ENCODE measurements at places on chromosomes 2 and 18.

DNA sequence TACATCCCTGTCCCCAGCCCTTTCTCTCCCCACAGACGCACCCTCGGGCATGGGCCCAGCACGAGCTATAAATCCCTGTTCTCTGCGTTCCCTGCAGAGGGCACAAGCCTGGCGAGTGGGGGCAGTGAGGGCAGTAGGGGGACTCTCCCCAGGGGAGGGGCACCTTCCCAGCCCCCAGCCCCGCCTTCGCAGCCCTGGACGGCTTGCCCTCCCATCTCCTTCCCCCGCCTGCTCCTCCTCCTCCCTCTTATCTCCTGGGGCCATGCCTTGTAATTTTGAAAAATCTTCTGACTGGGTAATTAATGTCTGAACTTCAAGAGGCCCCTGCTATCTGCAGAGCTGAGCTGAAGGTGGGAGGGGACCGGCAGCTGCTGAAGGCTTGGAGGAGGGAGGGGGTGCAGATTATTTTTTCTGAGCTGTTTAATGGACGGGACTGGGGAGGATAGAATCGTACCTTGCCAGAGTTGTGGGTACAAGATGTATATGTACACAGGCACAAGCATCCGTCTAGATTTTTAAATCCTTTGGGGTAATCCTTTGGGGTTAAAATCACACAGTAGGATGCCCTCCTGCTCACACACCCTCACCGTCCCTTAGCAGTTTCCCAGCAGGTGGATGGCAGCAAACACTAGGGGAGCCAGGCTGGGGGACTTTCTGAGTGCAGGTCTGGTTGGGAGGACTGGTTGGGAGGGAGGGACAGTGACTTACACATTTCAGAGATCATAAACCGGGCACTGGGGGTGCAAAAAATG, 121.9 kb downstream of the SMAD7 start:
- no peak for DNase-seq

DNA sequence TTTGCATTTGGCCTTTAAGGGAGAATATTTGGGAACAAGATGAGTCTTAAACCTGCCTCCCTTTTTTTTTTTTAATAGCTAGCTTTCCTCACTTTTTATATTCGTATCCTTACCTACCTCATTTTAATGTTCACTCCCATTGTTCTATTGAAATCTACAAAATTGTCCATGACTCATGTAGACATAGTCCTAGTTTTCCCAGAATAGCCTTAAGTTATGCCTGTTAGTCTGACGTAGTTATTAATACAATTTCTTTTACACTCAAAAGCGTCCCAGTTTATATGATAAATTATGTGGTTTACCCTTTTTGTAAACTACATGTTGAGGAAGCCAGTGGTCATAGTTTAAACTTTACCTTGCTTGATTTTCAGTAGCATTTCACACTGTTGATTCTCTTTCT, 73.4 kb downstream of the UBR3 start:
- DNase-seq = no peak

GRCh38 chr2:232994446-232994845, 18.6 kb downstream of the NGEF start:
- no peak for DNase-seq

DNA sequence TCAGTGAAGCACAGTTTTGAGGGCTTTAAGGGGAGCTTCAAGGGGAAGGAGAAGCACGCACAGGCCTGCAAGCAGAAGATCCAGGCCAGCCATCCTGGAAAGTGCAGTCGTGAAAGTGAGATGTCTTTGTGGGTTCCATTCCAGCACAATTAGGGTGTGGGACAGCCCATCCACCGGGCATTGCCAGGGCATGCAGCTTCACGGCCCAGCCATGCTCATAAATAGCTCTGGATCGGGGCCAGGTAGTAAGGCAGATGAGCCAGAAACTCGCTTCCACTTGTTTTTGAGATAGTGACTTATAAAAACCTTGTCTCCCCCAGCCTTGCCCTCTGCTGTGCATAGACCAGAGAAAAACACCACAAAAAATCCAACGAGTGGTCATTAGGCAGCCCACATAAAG, 21.0 kb downstream of the KDSR start:
- no peak for DNase-seq

DNA sequence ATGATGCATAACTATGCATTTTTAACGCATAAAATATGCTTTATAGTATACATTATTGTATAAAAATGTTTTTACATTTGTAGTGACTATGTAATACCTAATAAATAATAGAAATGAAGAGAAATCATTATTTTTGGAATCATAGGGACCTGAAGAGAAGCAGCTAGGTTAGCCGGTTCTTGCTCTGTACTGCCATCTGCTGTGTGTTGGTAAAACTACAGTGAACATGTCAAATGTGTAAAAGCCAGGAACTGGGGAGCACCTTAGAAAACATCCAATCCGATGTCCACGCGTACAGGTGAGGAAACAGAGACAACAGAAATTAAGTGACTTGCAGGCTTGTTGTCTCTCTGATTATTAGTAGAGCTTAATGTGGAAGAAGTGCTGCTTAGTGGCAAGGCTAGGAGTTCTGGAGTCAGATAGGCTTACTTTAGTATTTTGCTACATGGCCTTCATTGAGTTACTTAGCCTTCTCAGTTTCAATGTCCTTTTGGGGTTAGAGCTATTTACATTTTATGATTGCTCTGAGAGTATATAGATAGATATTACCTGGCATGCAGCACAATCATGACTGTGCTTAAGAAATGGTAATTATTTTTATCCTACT, 386.5 kb downstream of the DLGAP1 start:
- no peak for DNase-seq

- DNase-seq = no peak
These were observed 44.9 kb downstream of the TMEM17 start for GRCh38 chr2:62461017-62461553.

GRCh38 chr2:224014336-224014735, 24.8 kb downstream of the SERPINE2 start:
- DNase-seq = no peak

DNA sequence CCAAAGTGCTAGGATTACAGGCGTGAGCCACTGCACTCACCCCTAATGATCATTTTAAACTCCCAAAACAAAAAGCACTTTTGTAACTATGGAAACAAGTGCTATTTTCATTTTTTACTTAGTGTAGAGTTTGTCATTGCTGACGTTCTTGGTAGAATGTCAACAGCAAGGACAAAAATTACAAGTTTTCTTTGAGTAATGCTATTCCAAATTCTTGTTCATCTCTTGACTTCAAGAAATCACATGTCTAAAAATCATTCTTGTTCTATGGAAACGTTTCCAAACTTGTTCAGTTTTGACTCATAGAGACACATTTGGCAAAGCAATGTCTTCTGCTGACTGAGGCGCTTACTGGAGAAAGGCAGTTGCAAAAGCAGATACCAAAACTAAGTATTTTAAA, 82.6 kb downstream of the MBP start:
- no peak for DNase-seq

DNA sequence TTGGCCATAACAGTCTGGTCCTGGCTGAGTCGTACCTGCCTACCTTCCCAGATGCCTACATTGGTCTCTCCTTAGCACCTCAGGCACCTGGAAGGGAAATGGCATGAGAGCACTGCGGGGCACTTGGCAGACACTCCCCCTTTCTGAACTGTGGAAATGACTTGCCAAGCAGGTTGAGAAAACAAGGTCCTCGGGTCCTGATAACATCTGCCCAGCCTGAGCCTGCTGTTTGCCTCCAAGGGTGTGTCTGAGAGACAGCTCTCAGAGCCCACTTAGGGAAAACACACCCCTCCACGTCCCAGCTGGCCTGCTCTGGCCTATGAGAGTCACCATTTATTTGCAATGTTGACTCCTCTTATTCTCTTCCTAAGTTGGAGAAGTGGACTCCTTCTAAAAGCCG, 10.5 kb downstream of the FAM110C start:
- no peak for DNase-seq

DNA sequence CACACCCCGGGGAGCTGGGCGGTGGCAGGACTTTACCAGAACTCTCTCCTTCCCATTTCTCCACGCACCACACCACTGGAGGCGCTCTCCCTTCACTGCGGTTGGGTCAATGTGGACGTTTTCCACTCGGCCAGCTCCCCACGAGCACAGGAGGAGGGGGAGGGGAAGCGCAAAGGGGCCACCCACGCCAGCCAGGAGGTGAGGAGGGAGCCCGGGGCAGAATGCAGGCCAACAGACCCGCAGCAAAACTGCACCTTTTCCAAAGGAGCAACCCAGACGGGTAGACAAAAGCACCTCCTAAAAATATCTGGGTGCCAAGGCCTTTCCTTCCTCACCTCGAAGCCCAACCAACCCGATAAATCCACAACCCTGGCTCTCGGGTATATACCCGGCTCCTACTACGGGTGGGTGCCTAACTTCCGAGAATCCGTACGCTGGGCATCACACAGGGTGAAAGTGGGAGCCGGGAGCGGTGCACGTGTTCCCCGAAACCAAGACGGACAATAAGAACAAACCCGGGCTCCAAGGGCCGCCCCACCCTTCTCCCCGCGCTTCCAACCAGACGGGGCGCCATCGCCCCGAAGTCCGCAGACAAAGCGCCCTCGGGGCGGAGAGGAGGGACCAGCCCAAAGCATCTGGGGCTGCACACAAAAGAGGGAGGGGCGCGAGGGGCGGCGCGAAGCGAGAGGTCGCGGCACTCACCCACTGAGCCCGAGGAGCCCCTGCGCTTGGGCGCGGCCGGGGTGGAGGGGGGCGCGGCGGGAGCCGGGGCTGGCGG, 1.0 kb downstream of the RTN4 start:
- peak; percentile 58 for DNase-seq

Measured in stimulated activated naive CD4-positive, alpha-beta T cell treated with Interleukin-2 at 50 U/mL for 16 hours (primary cell).